Spleen (tissue), 13 donors: ENCODE measurements at places on chromosomes 12 and 14. TPM values are rescaled to one million over a fixed set of nuclear protein-coding genes. Genes with fewer than 3 reads are reported as not detected.

GRCh38 chr14:51513281-51513680 lies 138.4 kb upstream of the FRMD6 start:
- no peak overlapping the region for H3K4me3 ChIP-seq
- H3K27ac ChIP-seq = no peak overlapping the region
- DNase-seq = no peak

- no peak overlapping the region for H3K4me3 ChIP-seq
- no peak overlapping the region for H3K27ac ChIP-seq
- H3K36me3 ChIP-seq = no peaks in the 10 kb centered on the region
- peaks cover 11% of the 10 kb centered on the region for H3K4me1 ChIP-seq
- no peaks in the 10 kb centered on the region for H3K27me3 ChIP-seq
- DNase-seq = no peak
Observed at GRCh38 chr12:104863296-104863948, 94.7 kb downstream of the SLC41A2 start.

DNA sequence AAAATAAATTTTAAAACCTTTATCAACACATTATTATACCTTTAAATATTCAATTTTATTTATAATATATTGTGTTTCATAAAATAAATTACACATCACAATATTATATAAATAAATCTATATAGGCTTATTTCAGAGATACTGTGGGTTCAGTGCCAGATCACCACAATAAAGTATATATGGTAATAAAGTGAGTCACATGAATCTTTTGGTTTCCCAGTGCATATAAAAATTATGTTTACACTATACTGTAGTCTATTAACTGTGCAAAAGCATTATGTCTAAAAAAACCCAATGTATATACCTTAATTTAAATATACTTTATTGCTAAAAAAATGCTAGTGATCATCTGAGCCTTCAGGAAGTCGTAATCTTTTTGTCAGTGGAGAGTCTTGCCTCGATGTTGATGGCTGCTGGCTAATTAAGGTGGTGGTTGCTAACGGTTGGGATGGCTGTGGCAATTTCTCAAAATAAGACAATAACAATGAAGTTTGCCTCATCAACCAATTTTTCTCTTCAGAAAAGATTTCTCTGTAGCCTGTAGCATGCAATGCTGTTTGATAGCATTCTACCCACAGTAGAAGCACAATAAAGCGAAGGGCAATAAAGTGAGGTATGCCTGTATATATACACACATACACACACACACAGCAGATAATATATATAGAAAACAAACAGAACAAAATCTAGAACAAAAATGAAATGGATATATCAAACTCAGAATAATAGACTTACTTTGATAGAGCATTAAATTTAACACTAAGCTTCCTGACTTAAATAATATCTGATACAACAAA lies 32.4 kb downstream of the CCDC59 start:
- H3K4me1 ChIP-seq = no peaks in the 10 kb centered on the region
- H3K27me3 ChIP-seq = no peaks in the 10 kb centered on the region
- no peaks in the 10 kb centered on the region for H3K36me3 ChIP-seq
- H3K27ac ChIP-seq = no peak overlapping the region
- no peak overlapping the region for H3K4me3 ChIP-seq
- no peak for DNase-seq

DNA sequence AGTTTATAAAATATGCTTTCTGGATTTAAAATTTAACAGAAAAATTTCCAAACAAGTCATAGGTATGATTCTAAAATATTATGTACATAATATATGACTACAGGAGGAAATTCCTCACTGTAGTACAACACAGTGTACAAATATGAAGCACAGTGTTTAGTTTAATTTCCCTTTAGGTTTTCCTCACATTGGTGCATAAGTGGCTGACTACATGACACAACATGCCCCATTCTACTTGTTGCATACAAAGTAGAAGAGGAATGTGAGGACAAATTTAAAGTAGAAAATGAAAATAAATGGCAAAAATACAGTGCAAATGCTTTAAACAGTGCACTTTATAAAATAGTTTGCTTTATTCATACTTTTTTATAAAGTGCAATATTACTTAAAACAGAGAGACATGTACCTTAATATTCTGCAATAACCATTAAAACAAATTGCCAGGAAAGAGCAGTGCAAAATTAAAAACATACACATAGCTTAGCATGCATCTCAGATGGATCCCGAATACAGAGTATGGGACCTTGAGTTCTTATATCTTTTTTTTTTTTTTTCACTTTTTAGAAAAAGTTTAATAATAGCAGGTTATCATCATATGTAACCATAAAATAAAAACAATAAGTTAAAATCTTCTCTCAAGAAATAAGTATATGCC lies 54.8 kb upstream of the TTC7B start:
- H3K36me3 ChIP-seq = peaks cover 44% of the 10 kb centered on the region
- H3K27ac ChIP-seq = no peak overlapping the region
- DNase-seq = no peak
- H3K4me3 ChIP-seq = no peak overlapping the region
- no peaks in the 10 kb centered on the region for H3K27me3 ChIP-seq

- H3K27ac ChIP-seq = no peak within 1 kb of the TSS
- peak within 1 kb of the TSS; percentile 26 for H3K4me3 ChIP-seq
- no peaks in the 10 kb centered on the region for H3K36me3 ChIP-seq
- peak; percentile 80 for DNase-seq
Observed at GRCh38 chr14:60648934-60649874, at the start of gene SIX1. TSS of gene SIX1 (minus strand) at chr14:60649477. CDS start at chr14:60649189, 288 bp downstream.

The TMEM19 gene
- total RNA-seq = 33.7 TPM
